ENCODE measurements at places on chromosomes 13 and 19. TPM values are rescaled to one million over a fixed set of nuclear protein-coding genes. Genes with fewer than 3 reads are reported as not detected.

The ZNF540 gene
- polyA plus RNA-seq, result 1.2 TPM

The DPRX gene
- polyA plus RNA-seq, result 0.17 TPM

The C19orf47 gene
- 11.7 TPM for polyA plus RNA-seq

The SULT2A1 gene
- not detected for polyA plus RNA-seq

The SHANK1 gene
- 0.18 TPM for polyA plus RNA-seq

The SLC25A41 gene
- polyA plus RNA-seq, result 0.10 TPM
